ENCODE measurements at places on chromosomes 3 and 15. TPM values are rescaled to one million over a fixed set of nuclear protein-coding genes. Genes with fewer than 3 reads are reported as not detected.

CFAP20DC gene
- 0.82 TPM for total RNA-seq

STRC gene
- 1.4 TPM for total RNA-seq

ALG1L2 gene
- total RNA-seq: not detected

AGBL1 gene
- total RNA-seq: not detected

KBTBD12 gene
- total RNA-seq: 3.3 TPM

GRCh38 chr3:132726341-132726823 lies 4.2 kb upstream of the NPHP3 start:
- peaks cover 8% of the 10 kb centered on the region for H3K4me1 ChIP-seq
- no peaks in the 10 kb centered on the region for H3K36me3 ChIP-seq
- no peak overlapping the region for H3K27ac ChIP-seq

GRCh38 chr3:157786211-157786610 lies 283.0 kb upstream of the VEPH1 start:
- no peaks in the 10 kb centered on the region for H3K4me1 ChIP-seq
- H3K27me3 ChIP-seq: no peaks in the 10 kb centered on the region
- H3K4me3 ChIP-seq: no peak overlapping the region
- DNase-seq: no peak

GRCh38 chr15:75107516-75107907 lies 84.1 kb downstream of the PPCDC start:
- H3K27ac ChIP-seq: no peak overlapping the region
- no peaks in the 10 kb centered on the region for H3K4me1 ChIP-seq
- no peaks in the 10 kb centered on the region for H3K27me3 ChIP-seq
- H3K36me3 ChIP-seq: no peaks in the 10 kb centered on the region
- DNase-seq: no peak

- no peaks in the 10 kb centered on the region for H3K4me1 ChIP-seq
- DNase-seq: no peak
- no peaks in the 10 kb centered on the region for H3K27me3 ChIP-seq
- no peak overlapping the region for H3K27ac ChIP-seq
Observed at GRCh38 chr3:166663194-166663593, 716.9 kb downstream of the ZBBX start.

DNA sequence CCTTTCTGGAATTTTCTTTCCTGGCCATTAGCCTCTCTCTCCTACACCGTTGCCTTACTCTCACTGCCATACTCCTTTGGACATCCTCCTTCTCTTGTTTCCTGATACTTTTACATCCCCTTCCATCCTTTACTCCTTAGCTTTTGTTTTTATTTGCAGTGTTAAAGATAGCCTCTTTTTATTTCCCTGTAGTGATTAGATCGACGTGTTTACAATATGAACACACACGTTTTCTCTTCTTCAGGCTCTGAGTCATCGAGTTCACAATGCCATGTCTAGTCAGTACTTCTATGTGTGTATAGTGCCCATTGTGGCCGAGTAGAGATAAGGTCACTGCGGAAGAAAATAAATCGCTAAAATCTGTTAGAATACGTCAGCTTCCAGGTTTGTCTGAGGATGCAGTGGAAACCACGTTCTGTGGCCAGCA lies 208.5 kb downstream of the LPP start:
- H3K27me3 ChIP-seq: no peaks in the 10 kb centered on the region
- peaks cover 3% of the 10 kb centered on the region for H3K36me3 ChIP-seq
- no peak for DNase-seq
- no peak overlapping the region for H3K4me3 ChIP-seq
- peaks cover 47% of the 10 kb centered on the region for H3K4me1 ChIP-seq

DNA sequence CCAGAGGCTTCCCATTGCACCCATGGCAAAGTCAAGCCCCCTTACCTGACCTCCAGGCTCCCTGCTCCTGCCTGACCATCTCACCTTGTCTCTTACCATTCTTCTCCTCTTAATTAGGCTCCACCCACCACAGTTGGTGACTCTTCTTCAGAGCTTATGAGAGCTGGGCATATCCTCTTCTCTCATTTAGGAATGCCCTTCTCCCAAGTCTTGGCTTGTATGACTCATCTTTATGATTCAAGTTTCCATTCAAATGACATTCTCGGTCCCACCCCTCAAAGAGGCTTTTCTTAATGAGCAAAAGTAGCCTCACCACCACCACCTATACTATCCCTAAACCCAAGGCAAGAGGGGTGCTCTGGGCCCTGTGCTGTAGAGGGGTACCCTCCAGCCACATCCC lies 55.3 kb upstream of the NUDT16 start:
- DNase-seq: no peak
- no peak overlapping the region for H3K27ac ChIP-seq
- H3K4me1 ChIP-seq: no peaks in the 10 kb centered on the region
- H3K36me3 ChIP-seq: no peaks in the 10 kb centered on the region
- H3K27me3 ChIP-seq: no peaks in the 10 kb centered on the region

- peaks cover 27% of the 10 kb centered on the region for H3K4me1 ChIP-seq
- DNase-seq: peak; percentile 90
- no peak overlapping the region for H3K27ac ChIP-seq
- peaks cover 67% of the 10 kb centered on the region for H3K27me3 ChIP-seq
Observed at GRCh38 chr15:77633134-77633912, 611 bp upstream of the LINGO1 start.

DNA sequence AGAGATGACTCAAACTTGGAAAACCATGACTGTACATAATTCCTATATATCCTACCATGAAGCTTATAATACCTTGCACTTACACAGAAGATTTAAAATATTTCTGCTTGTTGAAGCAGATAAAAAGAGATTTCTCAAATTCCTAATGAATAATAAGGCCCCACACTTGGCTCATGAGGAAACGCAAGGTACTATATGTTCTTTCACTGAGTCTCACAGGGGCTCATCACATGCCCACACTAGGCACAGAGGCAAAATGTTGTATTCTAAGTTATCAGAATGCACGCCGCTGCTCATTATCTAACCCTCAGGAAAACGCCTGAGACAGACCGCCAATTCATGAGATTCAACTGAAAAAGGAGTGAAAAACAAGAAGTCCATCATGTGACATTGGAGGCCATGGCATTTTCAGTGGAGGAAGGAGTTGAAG lies 5.6 kb downstream of the MYO1E start:
- no peaks in the 10 kb centered on the region for H3K27me3 ChIP-seq
- peaks cover 43% of the 10 kb centered on the region for H3K4me1 ChIP-seq
- no peak for DNase-seq
